ENCODE measurements at places on chromosomes 5 and 9.

DNA sequence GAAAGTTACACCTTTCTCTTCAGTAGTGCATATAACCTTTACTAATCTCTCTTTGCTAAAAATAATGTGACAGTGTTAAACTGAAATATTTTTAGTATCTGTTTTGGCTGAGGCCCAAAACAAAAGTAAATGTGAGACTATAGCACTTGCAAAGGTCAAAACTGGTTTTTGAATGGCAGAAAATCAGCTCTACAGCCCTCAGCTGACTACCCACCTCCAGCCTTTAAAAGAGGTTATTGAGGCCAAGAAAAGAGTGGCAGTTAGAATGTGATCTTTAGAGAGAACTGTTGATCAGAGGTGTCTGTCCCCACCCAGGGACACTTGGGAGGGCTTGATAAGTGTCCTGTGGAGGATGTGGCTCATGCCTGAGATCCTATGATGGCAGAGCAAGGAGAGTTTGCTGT is 30.9 kb downstream of the PRKACG start:
- H3K36me3 ChIP-seq: no peaks in the 10 kb centered on the region
- no peak overlapping the region for H3K4me3 ChIP-seq
- H3K27me3 ChIP-seq: no peaks in the 10 kb centered on the region
- H3K4me1 ChIP-seq: peaks cover 8% of the 10 kb centered on the region

DNA sequence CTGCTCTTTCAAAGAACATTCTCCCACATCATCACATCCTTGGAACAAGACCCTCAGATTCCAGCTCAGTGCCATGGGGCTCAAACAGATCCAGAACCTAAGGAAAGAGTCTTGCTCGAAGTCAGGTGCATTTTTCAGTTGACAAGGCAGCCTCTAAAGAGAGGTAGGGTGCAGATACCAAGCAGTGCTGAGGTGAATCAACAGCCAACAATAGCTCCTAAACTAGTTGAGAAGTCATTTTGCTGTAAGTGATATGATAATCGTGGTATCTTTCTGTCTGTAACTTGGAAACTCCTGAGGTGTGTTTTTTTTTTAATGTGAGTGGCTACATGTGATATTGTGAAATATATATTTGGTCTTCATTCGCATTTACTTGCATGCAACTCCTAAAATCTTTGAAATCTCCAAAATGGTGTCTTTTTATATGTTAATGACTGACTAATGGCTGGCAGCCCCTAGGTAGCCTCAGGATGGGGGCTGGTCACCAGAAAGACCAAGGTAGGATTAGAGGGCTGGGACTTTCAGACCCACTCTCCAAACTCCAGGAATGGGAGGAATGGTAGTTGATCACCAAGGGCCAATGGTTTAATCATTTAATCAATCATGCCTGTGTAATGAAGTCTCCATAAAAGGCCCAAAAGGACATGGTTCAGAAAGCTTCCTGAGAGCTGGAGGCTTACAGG is 96.6 kb downstream of the SERINC5 start:
- no peaks in the 10 kb centered on the region for H3K27me3 ChIP-seq
- no peak overlapping the region for H3K4me3 ChIP-seq
- H3K36me3 ChIP-seq: no peaks in the 10 kb centered on the region

DNA sequence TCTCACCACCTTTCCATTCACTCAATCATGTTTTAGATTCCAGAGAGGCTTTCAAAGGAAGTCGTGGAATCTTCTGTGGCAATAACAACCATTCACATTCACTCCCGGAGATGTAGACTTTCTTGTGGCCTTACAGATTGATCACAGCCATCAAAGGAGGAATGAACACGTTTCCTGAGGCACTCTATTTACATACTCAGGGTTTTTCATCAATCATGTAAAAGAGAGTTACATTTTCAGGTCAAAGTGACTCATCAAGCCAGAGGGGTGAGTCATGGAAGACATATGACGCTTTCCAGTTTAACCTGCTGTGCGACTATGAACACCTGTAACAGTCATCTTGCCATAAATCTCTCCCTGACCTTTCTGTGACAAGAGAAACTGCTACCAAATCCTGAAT is 39.3 kb upstream of the RAD23B start:
- DNase-seq: no peak
- H3K27ac ChIP-seq: no peak overlapping the region
- no peaks in the 10 kb centered on the region for H3K36me3 ChIP-seq
- H3K4me3 ChIP-seq: no peak overlapping the region
- no peaks in the 10 kb centered on the region for H3K27me3 ChIP-seq

- no peak for DNase-seq
- H3K4me1 ChIP-seq: peaks cover 4% of the 10 kb centered on the region
- no peak overlapping the region for H3K4me3 ChIP-seq
These were observed 25.9 kb downstream of the KCTD16 start for GRCh38 chr5:144196612-144197011.

- DNase-seq: no peak
- H3K27me3 ChIP-seq: no peaks in the 10 kb centered on the region
- H3K36me3 ChIP-seq: peaks cover 11% of the 10 kb centered on the region
- H3K4me3 ChIP-seq: no peak overlapping the region
- H3K4me1 ChIP-seq: peaks cover 21% of the 10 kb centered on the region
These were observed 5.1 kb downstream of the AGPAT2 start for GRCh38 chr9:136681945-136682699.

GRCh38 chr5:53873235-53873634 is 312.8 kb downstream of the NDUFS4 start:
- no peak overlapping the region for H3K27ac ChIP-seq
- no peaks in the 10 kb centered on the region for H3K4me1 ChIP-seq
- no peak for DNase-seq
- no peaks in the 10 kb centered on the region for H3K36me3 ChIP-seq
- H3K27me3 ChIP-seq: no peaks in the 10 kb centered on the region

DNA sequence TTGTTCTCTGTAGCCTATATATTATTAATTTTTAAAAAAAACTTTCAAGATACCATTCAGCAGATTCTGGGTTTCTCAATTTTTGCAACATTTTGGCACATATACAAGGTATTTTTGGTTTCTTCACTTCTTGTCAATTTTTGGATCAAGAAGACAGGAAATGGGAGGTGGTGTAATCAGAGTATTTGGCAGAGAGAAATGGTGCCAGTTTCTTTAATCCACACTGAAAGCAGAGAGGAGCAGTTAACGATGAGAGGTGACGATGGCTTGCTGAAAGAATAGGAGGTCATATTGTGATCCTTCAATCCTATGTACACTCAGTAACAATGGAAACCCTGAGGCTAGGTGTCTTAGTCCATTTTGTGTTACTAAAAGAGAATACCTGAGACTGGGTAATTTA is 16.4 kb downstream of the NNT start:
- H3K4me1 ChIP-seq: peaks cover 6% of the 10 kb centered on the region
- peak overlapping the region; percentile 35 for H3K27ac ChIP-seq
- no peak overlapping the region for H3K4me3 ChIP-seq
- no peaks in the 10 kb centered on the region for H3K27me3 ChIP-seq
- peaks cover 53% of the 10 kb centered on the region for H3K36me3 ChIP-seq
- no peak for DNase-seq

GRCh38 chr5:98403131-98403530 is 370.3 kb upstream of the RGMB start:
- no peaks in the 10 kb centered on the region for H3K27me3 ChIP-seq
- H3K4me1 ChIP-seq: no peaks in the 10 kb centered on the region
- no peak for DNase-seq
- no peak overlapping the region for H3K4me3 ChIP-seq
- H3K36me3 ChIP-seq: no peaks in the 10 kb centered on the region
- H3K27ac ChIP-seq: no peak overlapping the region

DNA sequence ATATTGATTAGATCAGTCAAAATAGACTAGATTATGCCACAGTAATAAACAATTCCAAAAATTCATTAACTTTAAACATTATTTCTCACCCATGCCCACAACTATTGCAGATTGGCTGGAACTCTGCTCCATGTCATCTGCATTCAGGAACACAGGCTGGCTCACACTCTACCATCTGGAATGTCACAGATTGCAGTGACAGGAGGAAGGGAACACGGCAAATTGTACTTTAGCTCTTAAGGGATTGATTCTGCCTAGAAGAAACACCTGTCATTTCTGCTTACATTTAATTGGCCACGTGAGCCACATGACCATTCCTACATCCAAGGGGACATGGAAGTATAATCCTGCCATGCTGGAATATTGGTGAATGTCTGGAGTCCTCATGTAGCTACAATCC is 54.4 kb downstream of the ATPSCKMT start:
- H3K4me3 ChIP-seq: no peak overlapping the region
- no peaks in the 10 kb centered on the region for H3K36me3 ChIP-seq
- no peak for DNase-seq

- H3K4me1 ChIP-seq: no peaks in the 10 kb centered on the region
- no peaks in the 10 kb centered on the region for H3K27me3 ChIP-seq
- DNase-seq: no peak
These were observed 190.1 kb downstream of the ESM1 start for GRCh38 chr5:54795284-54795683.

DNA sequence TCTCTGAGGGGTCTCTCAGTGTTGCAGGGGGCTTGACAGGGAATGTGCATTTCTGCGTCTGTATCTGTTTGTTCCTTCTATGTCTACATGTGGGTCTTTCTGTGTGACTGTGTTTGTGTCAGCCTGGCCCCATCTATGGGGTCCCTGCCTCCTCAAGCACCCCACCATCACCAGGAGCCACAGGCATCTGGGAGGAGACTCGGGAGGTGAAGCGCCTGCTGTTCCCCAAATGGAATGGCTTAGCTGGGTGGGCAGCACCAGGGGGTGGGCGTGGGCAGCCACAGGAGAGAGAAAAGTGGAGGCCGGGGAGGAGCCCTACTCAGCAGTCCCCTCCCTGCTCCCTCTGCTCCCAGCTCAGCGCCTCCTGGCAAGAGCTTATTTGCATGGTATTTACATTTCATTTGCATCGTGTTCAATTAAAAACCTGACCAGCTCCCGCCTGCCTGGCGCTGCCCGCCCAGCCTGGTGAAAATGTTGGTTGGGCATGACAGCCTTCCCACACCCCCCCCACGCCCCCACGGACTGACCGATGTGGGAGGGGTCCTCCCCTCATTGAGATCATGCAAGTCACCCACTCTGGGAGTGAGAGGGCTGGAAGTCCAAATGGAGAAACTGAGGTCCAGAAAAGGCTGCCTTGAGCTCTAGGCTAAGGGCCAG is 50.5 kb downstream of the CXXC5 start:
- peaks cover 61% of the 10 kb centered on the region for H3K27me3 ChIP-seq
- peak; percentile 81 for DNase-seq
- H3K27ac ChIP-seq: no peak overlapping the region
- H3K4me3 ChIP-seq: no peak overlapping the region

DNA sequence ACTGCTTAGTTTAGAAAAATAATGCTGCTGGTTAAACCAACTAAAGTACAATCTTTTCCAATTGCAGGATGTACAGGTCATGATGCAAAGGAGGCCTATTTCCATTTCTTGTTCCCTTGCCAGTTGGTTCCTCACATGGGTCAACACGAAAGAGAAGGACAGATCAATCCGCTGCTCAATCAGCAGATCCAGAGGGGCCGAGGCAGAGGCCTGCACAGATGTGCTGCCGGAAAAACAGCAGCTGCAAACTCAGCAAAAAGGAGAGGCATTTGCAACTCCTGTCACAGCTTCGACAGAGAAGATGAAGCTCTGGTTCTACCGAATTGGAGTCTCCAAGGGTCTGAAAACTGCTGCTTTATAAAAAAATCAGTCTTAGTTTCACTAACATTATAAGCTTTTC is 69.8 kb downstream of the NIPSNAP3B start:
- no peak overlapping the region for H3K4me3 ChIP-seq
- H3K27me3 ChIP-seq: no peaks in the 10 kb centered on the region
- H3K36me3 ChIP-seq: peaks cover 97% of the 10 kb centered on the region
- H3K27ac ChIP-seq: no peak overlapping the region
- peaks cover 6% of the 10 kb centered on the region for H3K4me1 ChIP-seq

DNA sequence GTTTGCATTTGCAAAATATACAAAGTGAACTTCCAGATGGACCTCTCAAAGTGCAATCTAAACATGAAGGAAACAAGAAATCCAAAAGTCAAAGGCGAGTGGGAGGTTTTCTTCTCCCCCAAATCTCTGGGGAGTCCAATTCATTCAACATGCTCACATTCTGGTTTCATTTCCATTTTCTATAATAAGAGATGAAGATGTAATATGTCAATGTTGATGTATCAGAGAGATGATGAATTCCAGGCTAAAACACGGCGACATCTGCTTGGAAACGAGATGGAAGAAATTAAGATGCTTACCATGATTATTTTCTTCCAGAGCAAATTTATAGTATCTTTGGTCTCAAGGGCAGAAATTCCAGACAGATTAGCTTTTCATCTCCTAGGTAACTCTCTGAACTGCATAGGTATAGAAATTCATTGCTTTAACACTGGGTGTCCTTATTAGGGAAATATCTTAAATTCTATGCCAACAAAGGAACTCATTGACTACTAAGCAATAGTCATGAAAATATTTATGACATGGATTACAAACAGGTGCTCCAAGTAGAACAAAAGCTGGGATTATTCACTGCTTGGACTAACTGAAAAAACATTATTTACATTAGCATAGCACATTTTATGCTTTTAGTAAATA is 287.9 kb downstream of the SEC61B start:
- DNase-seq: no peak
- H3K27ac ChIP-seq: no peak overlapping the region
- H3K36me3 ChIP-seq: no peaks in the 10 kb centered on the region
- H3K4me3 ChIP-seq: no peak overlapping the region
- H3K4me1 ChIP-seq: no peaks in the 10 kb centered on the region

DNA sequence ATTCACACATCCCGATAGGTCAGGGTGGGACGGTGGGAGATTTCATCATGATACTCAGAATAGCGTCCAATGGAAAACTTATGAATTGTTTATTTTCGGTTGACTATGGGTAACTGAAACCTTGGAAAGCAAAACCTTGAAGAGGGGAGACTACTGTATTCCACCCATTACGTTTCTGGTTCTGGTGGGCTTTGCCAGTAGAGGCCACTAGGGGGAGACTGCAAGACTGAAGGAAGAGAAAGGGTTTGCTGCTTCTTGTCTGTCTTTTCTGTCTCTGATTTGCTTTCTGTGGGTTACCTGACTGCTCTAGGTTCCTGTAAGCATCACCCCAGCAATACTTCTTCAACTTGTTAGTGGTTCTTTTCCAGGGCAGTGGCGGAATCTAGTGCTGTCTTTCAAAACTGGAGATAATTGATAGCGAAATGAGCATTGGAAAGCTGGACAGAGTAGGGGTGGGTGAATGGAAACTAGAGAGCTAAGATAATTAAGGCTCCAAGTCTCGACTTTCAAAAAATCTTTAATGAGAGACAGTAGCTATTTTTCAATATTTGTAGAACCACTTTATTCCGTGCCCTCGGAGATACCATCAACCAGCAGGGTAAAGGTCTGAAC is 27.0 kb downstream of the GRIN3A start:
- no peaks in the 10 kb centered on the region for H3K4me1 ChIP-seq
- peaks cover 9% of the 10 kb centered on the region for H3K27me3 ChIP-seq
- H3K27ac ChIP-seq: no peak overlapping the region
- H3K36me3 ChIP-seq: no peaks in the 10 kb centered on the region
- no peak for DNase-seq

DNA sequence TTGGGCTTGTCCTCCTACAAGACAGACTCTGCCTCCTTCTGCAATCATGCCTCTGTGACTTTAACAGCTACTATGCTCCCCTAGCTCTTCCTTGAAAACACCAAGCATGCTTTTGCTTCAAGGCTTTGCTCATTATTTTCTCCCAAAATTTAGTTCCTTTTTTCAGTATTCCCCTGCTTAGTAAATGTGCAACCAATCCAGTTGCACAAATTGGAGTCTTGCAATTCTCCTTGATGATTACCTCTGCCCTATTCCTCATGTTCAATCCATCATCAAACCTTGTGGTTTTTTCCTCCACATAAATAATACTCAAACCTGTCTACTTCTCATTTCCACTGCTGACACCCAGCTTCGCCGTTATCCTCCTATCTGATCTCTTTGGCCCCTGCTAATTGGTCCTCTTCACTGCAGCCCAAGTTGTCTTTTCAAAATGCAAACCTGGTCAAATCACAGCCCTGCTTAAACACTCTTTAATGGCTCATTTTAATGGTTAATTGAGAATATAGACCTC is 296.3 kb downstream of the CWC27 start:
- H3K36me3 ChIP-seq: no peaks in the 10 kb centered on the region
- no peak overlapping the region for H3K27ac ChIP-seq
- H3K4me3 ChIP-seq: no peak overlapping the region
- H3K4me1 ChIP-seq: no peaks in the 10 kb centered on the region
- no peaks in the 10 kb centered on the region for H3K27me3 ChIP-seq
